ENCODE measurements at places on chromosomes 13 and 19. TPM values are rescaled to one million over a fixed set of nuclear protein-coding genes. Genes with fewer than 3 reads are reported as not detected.
A peak's percentile ranks its signal among the peaks of the same experiment; 100 is the strongest.

Gene CCDC8
- 80.9 TPM for polyA plus RNA-seq

Gene CBARP
- polyA plus RNA-seq = 1.9 TPM

Gene SNAPC2
- 22.8 TPM for polyA plus RNA-seq

Gene PRR19
- polyA plus RNA-seq = 0.53 TPM

Gene TUBB4A
- polyA plus RNA-seq = 0.49 TPM

Gene VAV1
- polyA plus RNA-seq = 3.1 TPM

- no peak for DNase-seq
These were observed 16.2 kb downstream of the TLE6 start for GRCh38 chr19:2993579-2993978.

GRCh38 chr13:26756961-26757360 lies 3.6 kb downstream of the GPR12 start:
- no peak for DNase-seq

- no peak for DNase-seq
These were observed 9.9 kb upstream of the ADGRE5 start for GRCh38 chr19:14371301-14371821.

DNA sequence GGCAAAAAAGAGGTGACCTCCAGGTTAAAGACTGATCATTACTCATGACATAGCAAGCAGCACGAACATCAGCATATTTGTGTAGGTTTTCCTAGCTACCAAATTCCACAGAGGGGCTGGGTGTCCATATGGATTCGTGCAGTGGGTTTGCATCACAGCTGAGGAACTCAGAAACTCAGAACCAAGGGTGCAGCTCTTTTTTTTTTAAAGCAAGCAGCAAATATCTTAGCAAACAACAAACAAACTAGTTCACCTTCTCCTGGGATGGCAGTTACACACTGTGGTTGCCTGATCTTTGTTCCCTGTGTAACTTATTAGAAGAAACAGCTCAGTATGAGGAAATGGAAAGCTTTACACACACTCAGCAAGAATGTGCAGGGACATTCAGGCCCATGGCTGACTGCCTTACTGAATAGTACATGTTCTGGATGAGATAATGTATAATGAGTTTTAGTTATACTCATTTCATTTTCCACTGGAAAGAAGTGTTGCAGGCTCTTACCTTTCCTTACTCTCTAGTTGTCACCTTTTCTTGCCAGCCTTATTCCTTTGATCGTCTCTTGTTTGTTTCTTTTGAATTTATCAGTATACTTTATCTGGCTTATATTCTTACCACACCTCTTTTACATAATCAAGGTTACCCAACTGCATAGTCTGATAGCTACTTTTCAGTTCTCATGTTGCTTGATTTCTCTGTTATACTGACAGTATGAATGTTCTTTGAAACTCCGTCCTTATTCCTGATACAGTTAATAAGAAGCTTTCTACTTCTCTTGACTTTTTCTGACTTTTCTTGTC lies 4.3 kb downstream of the NDFIP2 start:
- DNase-seq = peak; percentile 73

GRCh38 chr19:35476149-35476548 lies 14.1 kb downstream of the KRTDAP start:
- DNase-seq = no peak

- no peak for DNase-seq
These were observed 29.5 kb upstream of the NFIC start for GRCh38 chr19:3336680-3337523.

GRCh38 chr19:51448411-51449016 lies 9.7 kb downstream of the SIGLEC8 start:
- no peak for DNase-seq

GRCh38 chr13:48890391-48890790 lies 85.3 kb upstream of the FNDC3A start:
- no peak for DNase-seq

- DNase-seq = no peak
These were observed 43.3 kb downstream of the CRYL1 start for GRCh38 chr13:20482275-20482761.

DNA sequence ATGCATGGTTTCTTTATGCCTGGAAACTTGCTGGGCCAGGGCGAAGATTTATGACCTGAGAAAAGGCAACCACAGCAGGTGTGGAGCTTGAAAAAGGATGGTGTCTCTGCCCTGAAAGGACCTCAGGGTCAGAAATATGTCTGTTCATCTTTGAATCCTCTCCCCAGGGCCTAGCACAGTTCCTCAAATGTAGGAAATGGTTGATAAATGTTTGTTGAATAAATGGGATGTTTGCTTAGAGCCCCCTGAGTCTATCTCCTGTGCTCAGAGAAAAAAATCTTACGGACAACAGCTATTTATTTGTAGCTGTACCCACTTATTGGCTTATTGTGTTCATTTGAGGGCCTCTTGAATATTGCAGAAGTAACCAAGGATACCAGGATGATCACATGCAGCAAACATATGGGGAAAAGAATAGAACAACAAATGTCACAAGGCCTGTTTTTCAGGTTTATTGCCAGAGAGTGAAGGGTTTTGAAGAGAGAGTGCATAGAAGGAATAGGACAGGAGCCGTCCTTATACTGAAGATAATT lies 114.5 kb downstream of the KLF5 start:
- no peak for DNase-seq

DNA sequence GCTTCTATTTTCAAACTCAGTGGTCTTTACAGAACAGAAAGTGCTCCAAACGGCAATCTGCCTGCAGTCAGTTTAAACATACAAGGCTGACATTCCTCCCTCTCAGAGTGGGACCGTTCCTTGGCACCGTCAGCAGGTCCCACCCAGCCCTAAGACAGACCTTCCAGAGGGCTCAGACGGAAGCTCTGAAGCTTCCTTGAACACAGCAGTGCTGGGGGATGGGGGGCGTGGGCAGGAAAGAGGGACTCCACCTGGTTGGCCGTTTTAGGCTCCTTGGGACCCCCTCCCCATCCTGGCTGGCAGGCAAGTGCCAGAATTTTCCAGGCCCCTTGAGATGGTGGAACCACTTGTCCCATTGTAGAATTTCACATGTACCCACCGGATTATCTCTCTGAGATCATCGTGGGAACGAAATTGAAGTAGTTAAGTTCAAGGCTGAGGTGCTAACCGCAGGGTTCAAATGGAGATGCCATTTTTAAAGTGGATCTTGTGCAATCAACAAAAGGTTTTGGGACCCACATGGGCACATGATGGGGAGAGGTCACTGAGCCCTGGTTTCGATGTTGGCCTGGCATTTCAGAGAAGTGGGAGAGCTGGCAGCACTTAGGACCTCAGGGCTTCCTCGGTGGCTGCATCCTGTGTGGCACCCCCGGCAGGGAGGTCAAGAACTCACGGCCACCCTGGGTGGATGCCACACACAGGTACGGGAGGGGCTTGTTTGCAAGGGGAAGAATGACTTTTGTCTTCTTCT lies 46.2 kb downstream of the KLF2 start:
- DNase-seq = no peak

DNA sequence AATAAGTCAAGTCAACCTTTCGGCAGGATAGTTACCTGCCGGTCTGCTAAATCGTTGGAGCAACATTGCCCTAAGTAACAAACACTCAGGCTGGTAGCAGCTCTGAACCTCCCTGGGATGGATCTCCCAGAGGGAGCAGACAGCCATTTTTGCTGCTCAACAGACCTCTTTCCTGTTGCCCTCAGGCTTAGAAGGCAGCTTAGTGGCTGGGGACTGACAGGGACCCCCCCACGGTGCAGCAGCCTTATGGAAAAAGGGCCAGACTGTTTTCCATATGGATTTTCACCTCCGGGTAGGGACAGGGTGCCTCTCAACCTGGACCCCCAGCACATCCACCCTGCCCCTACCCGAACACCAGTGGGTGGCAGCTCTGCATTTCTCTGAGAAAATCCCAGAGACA lies 49.7 kb downstream of the UBL3 start:
- DNase-seq = no peak

DNA sequence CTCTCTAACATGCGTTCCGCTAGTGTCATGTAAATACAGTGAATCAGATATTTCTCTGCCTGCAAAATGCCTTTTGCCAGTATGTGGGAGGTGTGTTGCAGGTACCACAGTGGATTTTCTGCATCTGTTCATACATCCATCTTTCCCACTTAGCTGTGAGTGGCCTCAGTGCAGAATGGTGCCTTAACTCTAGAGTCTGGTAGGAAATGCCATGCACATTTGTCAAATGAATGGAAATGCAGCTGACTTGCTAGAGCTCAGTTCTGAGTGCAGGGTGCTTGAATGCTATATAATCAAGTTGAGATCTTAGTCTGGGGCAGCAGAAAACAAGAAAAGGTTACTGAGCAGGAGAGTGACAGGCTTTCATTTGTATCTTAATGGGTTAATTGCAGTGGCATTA lies 68.2 kb downstream of the LRCH1 start:
- DNase-seq = no peak

All from hindlimb muscle (tissue), 1 donor.